ENCODE measurements at places on chromosomes 7 and 10.

GRCh38 chr7:71752171-71752935 is 620.4 kb downstream of the GALNT17 start:
- no peak for DNase-seq

- no peak for DNase-seq
These were observed 33.3 kb upstream of the LYZL2 start for GRCh38 chr10:30662814-30663213.

- DNase-seq = no peak
These were observed 37.1 kb downstream of the STRA8 start for GRCh38 chr7:135270577-135271254.

GRCh38 chr10:113808168-113808567 is 45.7 kb downstream of the DCLRE1A start:
- no peak for DNase-seq

DNA sequence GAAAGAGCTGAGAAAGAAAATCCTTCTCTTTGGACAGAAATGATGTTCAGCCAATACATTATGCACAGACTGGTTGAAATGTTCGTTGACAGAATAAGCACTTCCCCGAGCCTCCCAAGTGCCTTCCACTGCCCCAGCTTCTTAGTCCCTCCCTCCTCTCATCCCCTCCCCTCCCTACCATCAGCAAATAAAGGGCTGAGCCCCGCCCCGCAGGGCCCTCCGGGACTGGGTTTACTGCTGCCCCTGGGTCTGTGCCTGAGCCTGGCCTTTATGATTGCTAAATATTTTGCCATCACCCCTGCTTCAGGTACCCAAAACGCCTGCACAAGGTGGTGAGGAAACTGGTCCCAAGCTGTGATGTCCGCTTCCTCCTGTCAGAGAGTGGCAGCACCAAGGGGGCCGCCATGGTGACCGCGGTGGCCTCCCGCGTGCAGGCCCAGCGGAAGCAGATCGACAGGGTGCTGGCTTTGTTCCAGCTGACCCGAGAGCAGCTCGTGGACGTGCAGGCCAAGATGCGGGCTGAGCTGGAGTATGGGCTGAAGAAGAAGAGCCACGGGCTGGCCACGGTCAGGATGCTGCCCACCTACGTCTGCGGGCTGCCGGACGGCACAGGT is 28.1 kb downstream of the HKDC1 start:
- DNase-seq = no peak

GRCh38 chr7:155860461-155860839 is 48.2 kb upstream of the SHH start:
- no peak for DNase-seq

DNA sequence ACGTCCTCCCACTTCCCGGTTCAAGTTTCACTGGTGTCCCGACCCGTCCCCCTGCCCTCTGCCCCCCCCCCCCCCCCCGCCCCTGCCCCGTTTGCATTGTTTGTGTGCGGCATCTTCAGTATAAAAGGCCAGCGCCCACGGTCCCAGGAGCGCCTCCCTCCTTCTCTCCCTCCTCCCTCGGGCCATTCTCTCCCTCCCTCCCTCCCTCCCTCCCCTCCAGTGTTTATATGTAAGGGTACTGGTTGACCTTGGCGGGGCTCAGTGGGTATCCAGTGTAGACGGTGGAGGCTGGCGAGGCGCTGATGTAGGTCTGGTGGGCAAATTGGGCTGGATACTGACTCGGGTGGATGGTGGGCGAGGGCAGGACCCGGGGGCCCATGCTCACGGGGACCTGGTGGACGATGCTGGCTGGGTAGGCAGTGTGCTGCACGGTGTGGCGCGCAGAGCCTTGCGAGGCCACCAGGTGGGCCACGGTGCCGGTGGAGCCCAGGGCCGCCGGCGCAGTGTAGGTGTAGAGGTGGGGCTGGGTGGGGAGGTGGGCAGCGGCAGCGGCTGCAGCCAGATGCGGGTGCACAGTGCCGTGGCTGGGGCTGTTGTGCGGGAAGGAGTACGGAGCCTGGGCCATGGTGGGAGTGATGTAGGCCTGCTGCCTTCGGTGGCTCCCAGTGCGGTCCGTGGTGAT is 49.4 kb downstream of the CLEC2L start:
- no peak for DNase-seq

DNA sequence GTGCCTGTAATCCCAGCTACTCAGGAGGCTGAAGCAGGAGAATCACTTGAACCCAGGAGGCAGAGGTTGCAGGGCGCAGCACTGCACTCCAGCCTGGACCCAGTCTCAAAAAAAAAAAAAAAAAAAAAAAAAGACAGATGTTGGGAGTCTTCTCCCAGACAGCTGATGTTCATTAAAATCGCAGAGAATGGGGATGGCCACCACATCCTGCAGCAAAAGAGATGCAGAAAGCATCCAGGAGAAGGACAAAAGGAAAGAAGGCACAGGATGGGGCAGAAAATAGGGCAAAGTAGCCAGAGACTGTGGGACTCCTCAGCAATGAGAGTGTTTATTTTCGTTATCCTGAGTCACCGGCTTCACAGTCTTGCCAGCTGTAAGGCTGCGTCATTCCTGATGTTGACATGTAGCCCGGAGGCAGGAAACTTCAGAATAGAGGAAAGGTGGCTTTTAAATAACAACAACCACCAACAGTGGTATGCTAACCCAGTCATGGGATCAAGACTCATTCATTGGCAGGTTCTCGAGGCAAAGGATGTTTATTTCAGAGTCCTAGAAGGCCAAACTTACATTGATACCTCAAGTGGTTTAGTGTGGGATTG is 149.5 kb upstream of the SVIL start:
- no peak for DNase-seq

GRCh38 chr10:77715536-77715935 is 77.9 kb upstream of the KCNMA1 start:
- DNase-seq = no peak

DNA sequence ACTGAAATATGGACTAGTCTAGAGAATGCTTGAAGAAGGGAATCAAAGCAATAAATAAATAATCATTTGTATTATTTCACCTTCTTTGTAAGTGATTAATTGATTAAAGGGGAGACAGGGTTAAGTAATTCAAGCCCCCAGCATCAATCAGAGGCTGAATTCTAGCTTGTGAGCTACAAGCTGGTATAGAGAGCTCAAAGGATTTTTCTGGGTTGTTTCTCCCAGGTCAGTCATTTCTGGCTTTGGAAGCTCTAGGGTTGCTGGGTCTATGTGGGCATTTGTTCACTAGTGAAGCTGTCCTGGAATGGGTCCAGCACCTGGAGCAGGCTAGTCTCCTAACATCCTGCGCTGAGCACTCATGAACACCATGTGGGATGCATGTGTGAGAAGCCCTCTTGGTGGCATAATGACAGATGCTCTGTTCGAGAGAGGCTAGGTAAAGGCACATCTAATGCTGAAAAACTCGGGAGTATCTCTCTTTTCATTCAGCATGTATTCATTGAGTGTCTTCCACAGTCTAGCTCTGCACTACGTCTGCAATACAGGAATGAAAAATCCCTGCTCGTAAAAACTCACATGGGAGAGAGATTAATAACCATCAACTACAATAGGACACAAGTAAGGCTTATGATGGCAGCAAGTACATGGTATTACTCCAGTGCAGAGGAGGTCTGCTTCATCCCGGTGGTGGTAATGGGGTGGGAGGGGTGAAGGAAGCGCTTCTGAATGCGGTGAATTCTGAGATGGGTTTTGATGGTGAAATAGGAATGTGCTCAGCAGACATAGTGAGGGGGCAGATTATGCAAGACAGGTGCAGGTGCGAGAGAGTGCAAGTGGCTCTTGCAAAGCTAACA is 68.0 kb upstream of the NRP1 start:
- no peak for DNase-seq

DNA sequence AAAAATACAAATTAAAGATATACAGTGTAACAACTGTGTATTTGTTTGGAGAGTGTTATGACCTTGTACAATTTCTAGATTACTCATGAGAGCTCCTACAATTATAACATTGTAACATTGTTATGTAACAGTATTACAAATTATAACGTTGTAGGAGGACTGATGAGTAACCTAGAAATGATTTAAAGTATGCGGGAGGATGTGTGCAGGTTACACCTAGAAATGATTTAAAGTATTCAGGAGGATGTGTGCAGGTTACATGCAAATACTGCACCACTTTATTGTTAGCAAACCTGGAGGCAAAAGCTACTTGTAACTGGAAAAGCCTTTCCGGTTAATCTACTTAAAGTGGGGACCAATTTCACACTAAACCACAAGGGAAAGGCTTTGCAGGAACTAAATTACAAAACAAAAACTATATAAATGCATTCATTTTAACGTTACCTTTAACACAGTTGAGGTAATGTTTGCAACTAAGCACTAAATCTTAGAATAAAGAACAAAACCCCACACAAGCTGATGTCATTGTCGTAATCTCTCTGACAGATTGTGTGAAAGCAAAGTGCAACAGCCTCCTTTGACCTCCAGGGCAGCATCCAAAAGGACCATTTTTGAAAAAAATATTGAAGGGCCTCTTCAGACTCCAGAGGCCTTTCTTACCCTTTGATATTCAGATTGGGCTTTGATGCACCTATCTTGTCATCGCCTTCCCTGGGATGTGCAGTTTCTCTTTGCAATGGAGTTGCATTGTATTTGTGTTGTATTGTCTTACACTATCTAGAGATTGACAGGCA is 522.1 kb upstream of the FOXK1 start:
- DNase-seq = no peak

DNA sequence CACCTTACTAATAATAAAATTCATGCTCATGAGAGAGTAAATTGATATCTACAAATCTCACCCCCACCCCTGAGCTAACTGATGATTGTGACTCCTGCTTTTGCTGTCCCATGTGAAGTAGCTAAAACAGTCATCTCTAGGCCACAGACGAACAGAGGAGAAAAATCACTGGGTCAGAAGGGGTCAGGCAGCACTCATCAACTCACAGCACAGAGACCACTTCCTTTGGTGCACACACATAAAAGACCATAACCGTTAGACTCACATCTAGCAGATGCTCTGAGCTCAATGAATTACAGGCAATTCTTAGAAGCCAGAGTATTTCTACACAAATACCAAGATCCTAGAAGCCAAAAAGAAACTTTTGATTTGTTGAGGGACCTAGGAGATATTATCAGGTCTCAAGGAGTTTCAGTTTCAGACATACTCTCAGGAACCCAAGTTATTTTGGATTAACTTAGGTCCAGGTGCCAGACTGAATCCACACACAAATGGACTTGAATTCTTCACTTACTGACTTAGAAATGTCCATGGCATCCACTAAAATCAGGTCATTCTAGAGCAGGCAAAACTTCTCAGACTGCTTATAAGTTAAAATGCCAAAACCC is 65.0 kb upstream of the TES start:
- no peak for DNase-seq

- no peak for DNase-seq
These were observed 8.7 kb downstream of the EPC1 start for GRCh38 chr10:32338262-32338661.

GRCh38 chr7:158583810-158584209 is 3.8 kb downstream of the PTPRN2 start:
- no peak for DNase-seq

DNA sequence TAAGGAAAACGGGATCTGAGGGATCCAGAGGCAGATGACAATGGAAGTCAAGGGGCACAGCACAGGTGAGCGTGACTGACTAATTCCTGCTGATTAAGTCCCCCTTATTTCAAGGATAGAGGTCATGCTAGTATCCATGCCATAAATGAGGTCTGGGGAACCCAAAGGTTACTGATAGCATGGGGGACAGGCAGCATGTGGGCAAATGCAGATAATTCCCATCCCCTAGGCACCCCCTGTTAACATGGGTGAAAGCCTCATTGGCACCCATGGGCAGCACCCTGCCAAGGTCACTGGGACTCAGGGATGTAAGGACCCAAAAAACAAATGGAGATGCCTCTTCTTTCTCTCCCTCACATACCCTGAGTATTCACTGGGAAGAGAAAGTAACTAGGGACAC is 139.7 kb downstream of the WDR11 start:
- no peak for DNase-seq

GRCh38 chr7:80107278-80107677 is 27.4 kb upstream of the GNAI1 start:
- DNase-seq = no peak

GRCh38 chr10:124699471-124700292 is 44.5 kb downstream of the FAM53B start:
- DNase-seq = no peak

DNA sequence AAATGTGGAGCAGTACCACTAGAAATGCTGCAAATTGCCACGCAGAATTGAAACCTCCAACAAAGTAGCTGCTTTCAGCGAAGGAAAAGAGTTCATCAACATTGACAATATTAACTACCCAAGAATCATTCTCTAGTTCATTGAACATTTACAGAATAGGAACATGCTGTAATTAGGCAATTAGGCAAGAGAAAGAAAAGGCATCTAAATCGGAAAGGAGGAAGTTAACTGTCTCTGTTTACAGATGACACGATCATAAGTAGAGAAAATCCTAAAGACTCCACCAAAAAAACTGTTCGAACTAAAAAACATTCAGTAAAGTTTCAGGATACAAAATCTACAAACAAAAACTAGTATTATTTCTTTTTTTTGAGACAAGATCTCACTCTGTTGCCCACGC is 8.9 kb upstream of the PKD1L1 start:
- DNase-seq = no peak

DNA sequence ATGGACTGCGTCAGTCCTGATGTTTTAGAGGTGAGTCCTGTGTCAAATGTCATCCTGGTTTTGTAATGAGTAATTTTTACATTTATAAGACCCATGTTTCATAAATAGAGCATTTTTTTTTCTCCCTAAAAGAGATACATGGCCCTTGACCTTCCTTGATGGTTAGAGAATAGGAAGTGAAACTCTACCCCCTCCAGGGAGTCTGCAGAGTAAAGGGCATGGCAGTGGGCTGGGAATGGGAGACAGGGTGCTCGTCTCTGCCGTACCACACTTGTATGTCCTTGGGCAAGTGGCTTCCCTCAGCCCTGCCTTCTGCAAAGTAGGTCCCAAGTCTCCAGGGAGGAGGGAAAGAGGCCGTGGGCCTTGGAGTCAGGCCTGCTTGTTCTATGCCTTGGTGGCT is 63.9 kb downstream of the WDFY4 start:
- no peak for DNase-seq

- no peak for DNase-seq
These were observed 193.9 kb upstream of the PPP2R2D start for GRCh38 chr10:131706952-131707351.

DNA sequence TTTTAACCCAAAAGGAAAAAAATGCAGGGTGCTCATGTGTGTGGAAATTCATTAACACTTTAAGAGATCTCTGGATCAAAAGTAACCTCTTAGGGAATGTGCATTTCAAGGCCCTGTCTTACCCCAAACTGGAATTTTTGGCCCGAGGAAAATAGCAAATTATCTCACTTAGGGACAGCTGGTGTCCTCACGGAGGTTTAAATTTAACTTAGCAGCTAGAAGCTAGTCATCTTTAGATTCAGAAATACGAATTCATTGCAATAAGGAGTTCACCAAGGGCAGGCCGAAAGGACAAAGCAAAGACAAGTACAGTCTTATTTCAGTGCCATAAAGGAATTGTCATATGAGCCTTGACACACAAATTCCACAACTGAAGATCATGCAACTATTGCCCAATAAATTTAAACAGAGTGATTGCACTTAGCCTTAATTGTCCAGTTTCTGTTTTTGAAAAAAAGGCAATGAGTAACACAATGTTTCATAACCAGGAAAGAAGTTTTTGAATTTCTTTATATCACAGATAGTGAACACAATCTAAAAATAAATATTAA is 22.4 kb upstream of the SEMA3C start:
- no peak for DNase-seq

All from activated naive CD4-positive, alpha-beta T cell (primary cell).